ENCODE measurements at places on chromosomes 13 and 19.
A peak's percentile ranks its signal among the peaks of the same experiment; 100 is the strongest.

DNA sequence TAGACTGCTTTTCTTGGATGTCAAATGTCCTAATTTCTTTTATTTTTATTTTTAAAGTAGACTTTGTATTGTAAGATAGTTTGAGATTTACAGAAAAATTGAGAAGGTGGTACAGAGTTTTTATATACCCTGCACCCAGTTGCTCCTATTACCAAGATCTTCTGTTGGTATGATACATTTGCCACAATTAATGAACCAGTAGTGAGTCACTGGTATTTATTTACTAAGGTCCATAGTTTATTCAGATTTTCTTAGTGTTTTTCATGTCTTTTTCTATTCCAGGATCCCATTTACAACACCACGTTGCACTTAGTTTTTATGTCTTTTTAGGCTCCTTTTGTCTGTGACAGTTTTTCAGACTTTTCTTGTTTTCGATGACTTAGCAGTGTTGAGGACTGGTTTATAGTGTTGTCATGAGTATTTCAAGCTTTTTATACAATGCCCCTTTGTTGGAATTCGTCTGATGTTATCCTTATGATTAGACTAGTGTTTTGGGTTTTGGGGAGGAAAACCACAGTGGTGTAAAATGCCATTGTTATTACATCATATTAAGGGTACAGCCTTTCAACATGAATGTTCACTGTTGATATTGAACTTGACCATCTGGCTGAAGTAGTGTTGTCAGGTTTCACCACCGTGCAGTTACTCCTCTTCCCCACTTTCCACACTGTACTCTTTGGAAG lies 35.9 kb downstream of the COG3 start:
- no peak for ATAC-seq
- no peak overlapping the region for H3K27ac ChIP-seq
- H3K27me3 ChIP-seq, result no peaks in the 10 kb centered on the region
- peaks cover 79% of the 10 kb centered on the region for H3K36me3 ChIP-seq

- H3K36me3 ChIP-seq, result no peaks in the 10 kb centered on the region
- no peaks in the 10 kb centered on the region for H3K27me3 ChIP-seq
- H3K4me1 ChIP-seq, result no peaks in the 10 kb centered on the region
- H3K4me3 ChIP-seq, result no peak overlapping the region
- peak overlapping the region; percentile 50 for H3K27ac ChIP-seq
- peak; percentile 16 for ATAC-seq
Observed at GRCh38 chr13:49502954-49503353, 7.2 kb downstream of the PHF11 start.

GRCh38 chr13:33678906-33679657 lies 138.9 kb upstream of the RFC3 start:
- H3K27me3 ChIP-seq, result no peaks in the 10 kb centered on the region
- no peak overlapping the region for H3K4me3 ChIP-seq
- peak overlapping the region; percentile 12 for H3K27ac ChIP-seq
- H3K4me1 ChIP-seq, result peaks cover 28% of the 10 kb centered on the region
- H3K36me3 ChIP-seq, result no peaks in the 10 kb centered on the region

GRCh38 chr19:50008532-50008931 lies 16.6 kb downstream of the VRK3 start:
- H3K27ac ChIP-seq, result no peak overlapping the region
- no peak for ATAC-seq
- H3K4me1 ChIP-seq, result peaks cover 6% of the 10 kb centered on the region
- H3K27me3 ChIP-seq, result no peaks in the 10 kb centered on the region
- H3K4me3 ChIP-seq, result no peak overlapping the region

- H3K4me1 ChIP-seq, result no peaks in the 10 kb centered on the region
- H3K4me3 ChIP-seq, result no peak overlapping the region
- H3K27ac ChIP-seq, result no peak overlapping the region
- ATAC-seq, result no peak
Observed at GRCh38 chr13:90246687-90247345, 1100.7 kb upstream of the MIR17HG start.

GRCh38 chr13:111513766-111514609 lies 193.5 kb downstream of the TEX29 start:
- no peak overlapping the region for H3K27ac ChIP-seq
- H3K27me3 ChIP-seq, result peaks cover 73% of the 10 kb centered on the region
- no peak for ATAC-seq
- no peaks in the 10 kb centered on the region for H3K4me1 ChIP-seq
- H3K36me3 ChIP-seq, result no peaks in the 10 kb centered on the region
